ENCODE measurements at places on chromosomes 7 and 10.

DNA sequence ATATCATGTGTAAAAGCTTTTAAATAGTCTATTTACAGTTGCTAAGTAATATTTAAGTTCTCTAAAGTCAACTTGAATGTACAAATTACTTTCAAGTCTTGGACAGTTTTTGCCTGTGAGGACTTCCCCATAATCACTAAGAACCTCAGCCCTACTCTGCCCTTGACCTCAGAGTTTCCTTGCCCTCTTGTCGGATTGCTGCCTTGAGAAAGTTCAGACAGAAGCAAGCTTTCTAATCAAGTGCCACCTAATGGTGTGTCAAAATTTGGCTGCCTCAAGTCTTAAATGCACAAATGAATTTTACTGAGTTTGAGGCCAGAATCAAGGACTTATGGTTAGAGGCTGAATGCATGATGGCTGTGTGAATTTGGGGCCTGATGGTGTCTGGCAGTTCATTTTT, 88.3 kb upstream of the KAT6B start:
- DNase-seq: no peak

- DNase-seq: no peak
Observed at GRCh38 chr10:105195831-105196230, 554.7 kb downstream of the SORCS3 start.

DNA sequence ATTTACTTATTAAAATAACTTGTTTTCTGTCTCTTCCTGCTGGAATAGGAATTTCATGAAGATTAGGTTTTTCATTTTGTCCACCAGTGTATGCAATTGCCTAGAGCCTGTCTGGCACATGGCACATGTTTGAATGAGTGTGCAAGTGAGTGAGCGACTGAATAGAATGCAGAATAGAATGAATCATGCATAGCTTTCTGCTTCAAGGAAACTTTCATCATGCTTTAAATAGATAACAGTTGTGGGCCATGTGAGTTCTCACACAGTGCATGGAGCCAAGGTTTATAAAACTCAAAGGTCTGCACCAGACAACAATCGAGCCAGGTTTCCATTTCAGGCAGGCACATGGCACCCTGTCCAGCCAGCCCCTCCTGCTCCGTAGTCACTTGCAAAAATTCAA, 74.2 kb upstream of the HECW1 start:
- DNase-seq: no peak

DNA sequence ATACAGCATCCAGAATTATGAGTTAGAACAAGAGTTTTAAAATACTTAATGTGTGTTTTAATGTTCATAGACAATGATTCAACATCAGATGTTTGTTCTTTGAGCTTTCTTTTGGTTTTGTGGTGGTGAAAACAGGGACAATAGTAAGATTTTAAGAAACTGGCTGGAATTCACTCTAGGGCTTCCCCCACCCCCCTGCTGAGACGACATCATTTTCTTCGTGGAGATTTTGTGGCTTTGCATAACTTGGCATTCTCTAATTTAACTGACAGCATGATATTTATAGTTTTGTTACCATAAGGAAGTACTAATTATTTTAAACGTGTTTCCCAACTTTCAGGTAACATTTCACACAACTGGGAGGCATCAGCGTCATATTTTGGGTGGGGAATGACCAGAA, 184.1 kb downstream of the BICC1 start:
- DNase-seq: no peak

DNA sequence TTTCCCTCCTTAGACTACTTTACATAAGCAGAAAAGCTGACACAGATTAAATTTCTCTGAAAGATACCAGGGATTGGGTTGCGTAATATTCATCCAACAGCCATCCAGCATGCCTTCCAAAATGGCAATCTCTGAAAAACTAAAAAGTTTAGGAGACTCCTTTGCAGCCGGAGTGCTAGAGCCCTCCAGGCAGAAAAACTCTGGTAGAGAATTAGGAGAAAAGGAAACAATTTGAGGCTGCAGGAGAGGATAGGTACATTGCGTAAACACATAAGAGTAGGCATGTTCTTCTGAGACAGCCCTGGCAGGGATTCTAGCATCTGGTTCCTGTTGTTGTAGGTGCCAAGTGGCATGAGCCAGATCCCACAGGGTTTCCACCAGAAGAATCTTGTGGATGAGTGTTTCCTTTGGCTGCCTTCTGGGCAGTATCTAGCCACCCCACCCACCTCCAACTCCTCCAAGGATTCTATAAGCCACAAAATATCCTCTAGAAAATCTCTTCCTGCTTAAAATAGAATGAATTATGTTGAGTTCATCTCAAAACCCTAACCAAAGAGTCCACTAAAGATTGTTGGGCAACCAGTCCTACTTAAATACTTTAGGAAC, 402.4 kb downstream of the HGF start:
- DNase-seq: no peak

DNA sequence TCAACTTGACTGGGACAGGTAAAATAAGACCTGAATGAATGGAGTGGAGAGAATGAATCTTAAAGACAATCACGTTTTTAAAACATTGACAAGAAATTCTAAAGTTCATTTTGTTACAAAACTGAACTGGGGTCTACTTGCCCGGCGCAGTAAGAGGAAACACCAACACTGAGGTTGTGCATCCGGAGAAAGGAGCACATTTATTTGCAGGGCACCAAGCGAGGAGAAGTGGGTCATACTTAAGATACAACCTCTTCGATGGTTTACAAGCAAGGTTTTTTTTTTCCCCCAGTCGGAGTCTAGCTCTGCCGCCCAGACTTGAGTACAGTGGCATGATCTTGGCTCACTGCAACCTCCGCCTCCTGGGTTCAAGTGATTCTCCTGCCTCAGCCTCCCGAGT, 3.4 kb upstream of the REPIN1 start:
- DNase-seq: no peak

DNA sequence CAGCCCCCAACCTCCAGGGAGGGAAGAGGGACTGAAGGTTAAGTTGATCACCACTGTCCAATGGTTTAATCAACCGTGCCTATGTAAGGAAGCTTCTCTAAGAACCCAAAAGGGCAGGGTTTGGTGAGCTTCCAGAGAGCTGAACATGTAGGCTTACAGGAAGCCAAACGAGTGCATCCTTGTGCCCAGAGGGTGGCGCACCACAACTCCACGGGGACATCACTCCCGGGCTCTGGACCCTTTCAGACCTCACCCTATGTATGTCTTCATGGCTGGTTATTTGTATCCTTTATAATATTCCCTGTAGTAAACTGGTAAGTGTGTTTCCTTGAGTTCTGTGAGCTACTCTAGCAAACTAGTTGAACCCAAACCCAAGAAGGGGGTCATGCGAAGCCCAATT, 11.5 kb upstream of the NFKB2 start:
- DNase-seq: no peak

- DNase-seq: no peak
Observed at GRCh38 chr10:116201011-116201410, 72.0 kb downstream of the GFRA1 start.

GRCh38 chr7:51228386-51228958, 88.1 kb downstream of the COBL start:
- no peak for DNase-seq

GRCh38 chr7:113256883-113257531, 138.7 kb upstream of the SMIM30 start:
- no peak for DNase-seq

DNA sequence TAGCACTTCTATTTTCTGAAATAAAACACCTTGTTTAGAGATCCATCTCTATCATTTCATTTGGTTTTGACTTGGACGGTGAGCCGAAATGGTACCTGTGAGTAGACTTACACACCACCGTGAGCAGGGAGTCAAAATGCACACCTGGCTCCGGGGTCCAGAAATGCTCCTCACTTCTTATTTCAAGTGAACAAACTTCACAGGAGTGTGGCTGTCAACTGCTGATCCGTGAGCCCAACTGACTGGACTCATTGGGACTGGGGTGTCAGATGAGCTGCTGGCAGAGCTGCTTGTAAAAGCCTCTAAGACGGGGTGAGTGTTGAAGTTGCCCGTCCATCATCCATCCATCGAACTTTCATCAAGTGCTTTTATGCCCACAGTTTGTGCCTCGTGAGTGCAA, 435.5 kb downstream of the GLRX3 start:
- DNase-seq: no peak

- no peak for DNase-seq
Observed at GRCh38 chr10:24784061-24784460, 60.4 kb upstream of the ARHGAP21 start.

DNA sequence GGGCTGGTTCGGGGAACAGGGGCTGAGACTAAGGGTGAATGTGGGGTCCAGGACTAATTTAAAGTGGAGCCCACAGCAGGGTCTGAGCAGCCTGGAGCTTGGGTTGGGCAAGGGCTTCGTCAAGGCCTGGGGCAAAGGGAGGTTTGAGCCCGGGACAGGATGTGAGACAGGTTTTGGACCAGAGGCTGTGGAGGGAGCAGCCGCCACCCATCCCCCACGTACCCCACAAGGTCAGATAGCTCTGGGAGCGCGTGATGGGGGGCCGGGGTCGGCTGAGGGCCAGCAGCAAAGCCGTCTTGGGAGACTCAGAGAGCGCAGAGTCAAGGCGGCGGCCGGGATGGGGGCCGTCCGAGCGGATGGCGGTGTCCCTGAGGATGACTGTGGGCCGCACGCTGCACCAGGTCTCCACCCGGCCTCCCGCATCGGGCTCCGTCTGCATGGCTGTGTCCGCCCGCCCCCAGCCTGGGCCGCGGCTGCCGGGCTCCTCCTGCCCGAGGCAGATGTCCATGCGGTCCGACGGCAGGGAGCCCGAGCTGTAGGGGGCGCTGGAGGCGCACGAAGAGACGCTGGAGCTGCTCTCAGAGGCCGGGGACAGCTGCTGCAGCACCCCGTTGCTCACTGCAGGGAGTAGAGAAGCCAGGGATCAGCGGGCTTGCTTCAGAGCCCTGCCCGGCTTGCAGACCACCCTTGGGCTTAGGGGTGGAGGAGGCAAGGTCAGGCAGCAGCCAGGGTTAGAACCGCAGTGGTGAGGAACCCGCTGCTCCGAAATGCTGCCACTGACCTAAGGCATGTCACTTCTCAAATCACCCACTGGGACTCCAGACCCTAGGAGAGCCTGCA, 12.1 kb downstream of the PDZD7 start:
- DNase-seq: no peak

DNA sequence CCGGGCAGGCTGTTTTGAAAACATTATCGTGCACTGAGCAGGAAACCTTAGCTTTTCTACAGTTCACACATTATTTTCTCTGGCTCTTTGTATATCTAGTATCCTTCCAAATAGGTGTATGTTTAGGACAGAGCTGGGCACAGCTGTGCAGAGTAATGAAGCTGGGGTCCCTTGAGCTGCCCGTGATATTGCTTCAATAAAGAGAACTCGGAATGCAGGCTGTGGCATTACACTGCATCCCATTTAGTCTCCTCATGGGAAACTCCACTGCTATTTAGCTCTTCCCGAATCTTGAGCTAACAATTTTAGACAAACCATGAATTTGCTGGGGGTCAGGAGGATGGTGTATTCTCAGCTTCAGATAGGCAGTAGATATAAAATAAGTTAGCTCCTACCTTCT, 348.3 kb downstream of the ACTR3B start:
- no peak for DNase-seq

GRCh38 chr7:124550036-124550435, 215.6 kb downstream of the GPR37 start:
- peak; percentile 92 for DNase-seq

DNA sequence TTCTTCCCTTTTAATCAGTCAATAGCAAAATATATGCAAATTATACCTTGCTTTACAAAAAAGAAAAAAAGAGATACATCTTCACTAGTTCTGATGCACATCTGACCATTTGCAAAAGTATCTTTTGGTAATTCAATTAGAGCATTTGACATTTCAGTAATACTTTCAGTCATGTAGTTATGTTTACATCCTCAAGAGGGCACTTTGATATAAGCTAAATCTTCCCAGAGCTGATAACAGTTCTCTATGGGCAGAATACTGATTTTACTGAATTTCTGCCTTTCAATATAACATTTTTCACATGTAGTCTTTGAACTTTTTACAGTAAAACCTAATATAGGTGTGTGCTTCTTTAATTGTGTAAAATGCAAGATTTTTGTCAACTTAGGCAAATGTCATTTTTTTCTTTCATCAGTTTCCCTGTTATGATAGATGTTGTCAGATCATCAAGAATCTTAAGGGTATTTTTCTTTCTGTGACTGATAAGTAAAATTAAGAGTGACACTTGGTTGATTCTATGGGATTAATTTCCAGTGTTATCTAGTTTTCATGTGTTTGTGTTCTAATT, 703.5 kb upstream of the SEMA3D start:
- DNase-seq: peak; percentile 36

DNA sequence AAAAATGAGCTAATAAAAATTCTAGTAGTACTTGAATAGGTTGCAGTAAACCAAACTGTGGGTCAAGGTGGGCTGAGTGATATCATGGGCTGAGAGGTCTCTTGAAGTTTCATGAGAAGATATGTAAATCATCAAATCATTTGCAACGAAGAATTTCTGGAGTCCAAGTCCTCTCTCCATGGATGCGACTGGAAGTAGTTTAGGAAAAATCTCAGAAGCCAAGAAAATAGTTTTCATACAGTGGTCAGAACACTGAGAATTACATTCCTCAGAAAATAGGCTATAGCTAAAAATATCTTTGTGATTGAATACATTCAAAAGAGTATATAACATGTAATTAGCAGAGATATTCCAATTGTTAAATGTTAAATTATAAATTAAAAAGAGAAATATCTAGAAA, 3.6 kb upstream of the IFIT1 start:
- DNase-seq: no peak

GRCh38 chr7:129804111-129804889, 148.5 kb downstream of the UBE2H start:
- no peak for DNase-seq

- no peak for DNase-seq
Observed at GRCh38 chr10:123636598-123637325, 29.4 kb upstream of the GPR26 start.

GRCh38 chr10:84135836-84136235, 3.5 kb upstream of the GHITM start:
- DNase-seq: no peak

DNA sequence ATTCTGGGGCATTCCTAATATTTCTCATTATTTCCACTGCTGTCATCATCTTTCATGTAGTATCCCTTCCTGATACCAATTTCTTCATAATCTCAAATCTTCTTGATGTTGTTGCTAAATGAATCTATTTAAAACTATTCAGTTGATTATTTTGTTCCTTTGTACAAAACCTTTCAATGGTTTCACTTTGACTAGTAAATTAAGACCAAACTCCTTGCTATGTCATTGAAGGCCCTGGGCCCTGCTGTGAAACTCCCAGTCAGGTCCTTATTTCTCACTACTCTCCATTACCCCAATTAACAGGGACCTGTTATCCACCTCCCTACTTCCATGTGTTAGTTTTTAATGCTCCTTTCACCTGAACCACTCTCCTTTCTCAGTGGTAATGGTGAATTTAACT, 97.0 kb downstream of the CTTNBP2 start:
- DNase-seq: no peak

- no peak for DNase-seq
Observed at GRCh38 chr10:48232717-48233447, 41.6 kb downstream of the FRMPD2 start.

- DNase-seq: no peak
Observed at GRCh38 chr7:128045766-128046165, 14.5 kb upstream of the LRRC4 start.
